CD4-positive, alpha-beta T cell treated with Interleukin-2 at 100 ng/mL for 4 hours (primary cell): ENCODE measurements at places on chromosomes 1 and 21.
A peak's percentile ranks its signal among the peaks of the same experiment; 100 is the strongest.

DNA sequence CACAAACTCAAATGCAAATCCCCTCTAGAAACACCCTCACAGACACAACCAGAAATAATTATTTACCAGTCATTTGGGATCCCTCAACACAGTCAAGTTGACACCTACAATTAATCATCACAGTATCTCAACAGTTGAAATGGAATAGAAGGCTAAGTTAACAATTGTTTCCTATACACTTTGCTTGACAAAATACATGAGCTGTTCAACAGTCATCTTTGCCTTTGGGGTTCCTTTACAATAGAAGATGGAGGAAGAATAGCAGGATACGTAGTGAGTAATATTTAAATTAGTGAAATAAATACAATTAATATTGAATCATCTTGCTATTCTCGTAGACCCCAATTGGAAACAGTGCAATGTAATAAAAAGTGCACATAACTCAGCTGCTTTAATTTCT lies 487.3 kb upstream of the ADAMTS5 start:
- no peak for DNase-seq

DNA sequence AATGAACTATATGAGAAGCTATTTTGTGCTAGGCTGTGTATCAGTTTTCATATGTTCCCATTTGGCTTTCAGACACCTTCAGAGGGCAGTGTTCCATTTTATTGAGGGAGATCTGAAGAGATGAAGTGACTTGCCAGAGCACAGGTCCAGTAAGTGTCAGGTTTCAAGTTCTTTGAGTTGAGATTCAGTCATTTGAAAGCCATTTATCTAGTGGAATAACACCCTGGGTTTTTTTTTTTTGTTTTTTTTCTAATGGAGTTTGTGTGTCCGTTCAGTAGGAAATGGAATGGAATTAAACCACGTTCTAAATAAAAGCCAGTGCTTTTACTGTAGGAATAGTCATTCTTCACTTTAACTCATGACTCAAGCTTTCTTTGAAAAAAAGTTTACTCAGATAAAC lies 652.9 kb upstream of the USP24 start:
- no peak for DNase-seq

DNA sequence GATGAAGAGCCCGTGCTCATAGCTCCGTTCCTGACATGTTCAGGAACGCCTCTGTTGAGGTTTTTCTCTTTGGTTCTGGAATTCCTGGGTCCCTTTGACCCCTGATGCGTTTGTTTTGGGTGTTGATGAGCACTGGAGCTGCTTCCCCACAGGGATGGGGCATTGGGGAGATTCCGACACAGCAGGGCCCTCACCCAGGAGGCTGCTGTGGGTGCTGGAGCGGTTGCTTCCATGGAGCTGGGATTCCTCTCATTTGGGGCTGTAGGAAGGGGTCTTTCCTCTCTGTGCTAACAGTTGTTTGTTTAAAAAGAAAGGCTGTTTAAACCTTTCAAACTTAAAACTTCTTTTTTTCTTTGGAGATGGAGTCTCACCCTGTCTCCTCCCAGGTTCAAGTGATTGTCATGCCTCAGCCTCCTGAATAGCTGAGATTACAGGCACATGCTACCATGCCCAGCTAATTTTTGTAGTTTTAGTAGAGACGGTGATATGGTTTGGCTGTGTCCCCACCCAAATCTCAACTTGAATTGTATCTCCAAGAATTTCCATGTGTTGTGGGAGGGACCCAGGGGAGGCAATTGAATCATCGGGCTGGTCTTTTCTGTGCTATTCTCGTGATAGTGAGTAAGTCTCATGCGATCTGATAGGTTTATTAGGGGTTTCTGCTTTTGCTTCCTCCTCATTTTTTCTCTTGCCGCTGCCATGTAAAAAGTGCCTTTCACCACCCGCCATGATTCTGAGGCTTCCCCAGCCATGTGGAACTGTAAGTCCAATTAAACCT lies 48.9 kb downstream of the SKI start:
- DNase-seq, result no peak

DNA sequence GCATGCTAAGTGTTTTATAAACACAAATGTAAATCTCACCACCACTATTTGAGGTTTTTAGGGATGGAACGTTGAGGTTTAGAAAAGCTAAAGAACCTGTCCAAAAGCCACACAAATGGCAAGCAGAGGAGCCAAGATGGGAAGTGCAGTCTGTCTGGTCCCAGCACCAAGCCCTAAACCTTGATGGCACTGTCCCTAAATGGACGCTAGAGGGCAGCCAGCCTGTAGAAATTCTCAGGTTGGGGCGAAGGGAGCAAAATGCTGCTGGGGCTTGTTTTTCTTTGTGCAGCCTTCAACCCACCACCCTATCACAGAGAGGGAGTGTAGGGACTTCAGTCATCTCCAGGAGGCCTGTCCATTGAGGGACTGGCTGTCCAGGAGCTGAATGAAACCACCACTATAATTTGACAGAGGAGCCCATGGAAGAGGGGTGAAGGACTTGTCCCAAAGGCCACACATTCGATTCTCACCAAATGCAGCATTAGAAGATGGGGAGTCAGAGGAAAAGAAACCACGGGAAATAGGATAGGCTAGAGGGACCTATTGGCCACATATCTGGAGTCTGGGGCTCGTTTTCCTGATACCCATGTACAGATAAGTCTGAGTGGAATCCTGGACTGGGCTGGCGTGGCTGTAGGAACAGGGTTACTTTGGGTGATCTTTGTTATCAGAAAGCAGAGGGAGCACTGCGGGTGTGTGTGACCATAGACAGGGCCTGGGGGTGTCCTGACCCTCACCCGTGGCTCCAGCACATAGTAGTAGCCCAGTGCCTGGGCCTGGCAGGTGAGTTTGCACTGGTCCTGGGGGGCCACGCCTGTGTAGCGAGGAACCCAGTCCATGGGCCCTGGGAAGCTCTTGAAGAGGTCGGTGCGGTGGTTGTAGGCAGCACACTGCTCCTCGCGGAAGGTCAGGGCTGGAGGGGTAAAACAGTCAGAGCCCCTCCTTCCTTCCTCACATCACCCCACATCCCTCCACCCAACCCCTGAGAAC lies 6.1 kb downstream of the ADAMTS4 start:
- peak; percentile 87 for DNase-seq

GRCh38 chr1:204544321-204544720 lies 28.1 kb downstream of the MDM4 start:
- peak; percentile 71 for DNase-seq

DNA sequence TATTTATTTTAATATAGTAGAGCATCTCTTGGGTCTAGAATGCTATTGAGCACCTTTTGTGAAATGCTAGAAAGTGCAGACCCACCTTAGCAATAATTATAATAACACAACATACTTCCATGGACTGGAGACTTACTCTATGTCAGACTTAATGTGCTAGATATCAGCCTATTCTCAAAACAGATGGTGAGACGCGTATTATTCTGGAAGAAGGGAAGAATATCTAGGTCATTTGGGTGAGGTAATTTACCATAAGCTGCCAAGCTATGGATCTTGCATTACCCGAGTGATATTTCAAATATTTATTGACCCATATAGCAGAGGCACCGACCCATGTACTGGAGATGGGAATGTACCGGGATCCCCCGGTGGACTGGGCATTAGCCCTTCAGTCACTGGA lies 20.6 kb upstream of the IFNLR1 start:
- DNase-seq, result no peak

- DNase-seq, result no peak
Measured at GRCh38 chr1:56229186-56229585, 350.2 kb downstream of the PLPP3 start.

GRCh38 chr1:7388488-7389185 lies 382.5 kb upstream of the VAMP3 start:
- no peak for DNase-seq

DNA sequence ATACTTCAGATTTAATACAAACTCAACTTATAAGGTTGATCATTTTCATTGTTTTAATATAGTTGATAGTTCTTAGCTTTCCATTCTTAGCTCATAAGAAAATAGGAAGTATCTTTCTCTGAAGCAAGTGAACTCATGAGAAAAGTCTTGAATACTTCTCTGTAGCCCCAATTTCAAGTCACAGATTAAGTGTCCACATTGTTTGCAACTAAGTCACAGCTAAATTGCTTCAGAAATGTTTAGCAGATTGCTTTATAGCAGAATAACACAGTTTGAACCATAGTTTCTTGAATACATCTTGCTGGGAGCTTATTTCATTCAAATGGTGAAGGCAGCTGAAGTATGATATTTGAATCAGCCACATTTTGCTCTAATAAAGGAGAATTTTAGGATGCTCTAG lies 10.6 kb upstream of the PKN2 start:
- no peak for DNase-seq

- DNase-seq, result no peak
Measured at GRCh38 chr1:226308166-226308722, 720 bp downstream of the LIN9 start.

GRCh38 chr1:151834239-151834638 lies 2.6 kb upstream of the RORC start:
- DNase-seq, result no peak

- DNase-seq, result no peak
Measured at GRCh38 chr1:227378871-227379554, 60.7 kb upstream of the CDC42BPA start.

DNA sequence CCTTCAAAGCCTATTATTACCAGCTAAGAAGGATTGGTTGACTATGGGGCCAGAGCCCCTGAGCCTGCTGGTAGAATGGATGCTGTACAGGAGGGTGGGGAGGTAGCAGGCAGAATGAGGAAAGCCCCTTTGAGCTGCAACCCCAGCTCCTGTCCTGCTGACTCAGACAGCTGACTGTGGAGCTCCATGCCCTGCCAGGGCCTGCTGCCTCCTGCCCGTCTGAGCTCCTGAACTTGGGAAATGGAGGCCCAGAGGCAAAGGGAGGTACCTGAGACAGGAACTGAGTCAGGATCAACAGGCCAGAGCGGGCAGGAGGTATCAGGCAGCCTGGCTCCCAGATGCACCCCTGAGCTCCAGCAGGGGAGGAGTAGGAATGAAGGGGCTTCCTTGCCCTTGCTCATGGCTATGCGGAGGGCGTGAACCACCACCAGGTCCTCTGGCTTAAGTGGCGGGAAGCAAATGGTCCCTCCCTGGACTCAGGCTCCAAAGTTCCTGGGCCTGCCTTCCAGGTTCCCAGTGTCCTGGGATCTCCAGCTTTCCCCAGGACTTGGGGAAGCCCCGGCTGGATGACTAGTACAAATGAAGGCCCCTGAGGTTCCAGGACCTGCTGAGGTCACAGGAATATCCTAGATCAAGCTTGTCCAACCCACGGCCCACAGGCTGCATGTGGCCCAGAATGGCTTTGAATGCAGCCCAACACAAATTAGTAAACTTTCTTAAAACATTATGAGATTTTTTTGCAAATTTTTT lies 3.9 kb upstream of the SFN start:
- no peak for DNase-seq

DNA sequence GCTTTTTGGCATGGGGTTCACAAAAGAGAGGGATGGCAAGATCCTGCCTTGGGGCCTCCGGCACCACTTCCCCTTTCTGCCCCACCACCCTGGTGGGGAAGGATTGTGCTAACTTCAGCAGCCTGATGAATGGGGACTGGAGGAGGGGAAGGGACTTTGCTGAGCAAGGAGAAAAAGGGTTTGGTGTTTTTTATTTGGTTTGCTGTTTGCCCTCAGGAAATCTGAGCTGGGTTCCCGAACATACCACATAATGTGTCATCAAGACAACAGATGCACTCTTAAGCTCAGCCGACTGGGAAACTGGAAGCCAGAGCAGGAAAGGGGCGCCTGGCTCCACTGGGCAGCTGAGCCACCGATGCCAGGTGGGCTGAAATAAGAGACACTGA lies 19.8 kb downstream of the OLFML2B start:
- DNase-seq, result no peak

DNA sequence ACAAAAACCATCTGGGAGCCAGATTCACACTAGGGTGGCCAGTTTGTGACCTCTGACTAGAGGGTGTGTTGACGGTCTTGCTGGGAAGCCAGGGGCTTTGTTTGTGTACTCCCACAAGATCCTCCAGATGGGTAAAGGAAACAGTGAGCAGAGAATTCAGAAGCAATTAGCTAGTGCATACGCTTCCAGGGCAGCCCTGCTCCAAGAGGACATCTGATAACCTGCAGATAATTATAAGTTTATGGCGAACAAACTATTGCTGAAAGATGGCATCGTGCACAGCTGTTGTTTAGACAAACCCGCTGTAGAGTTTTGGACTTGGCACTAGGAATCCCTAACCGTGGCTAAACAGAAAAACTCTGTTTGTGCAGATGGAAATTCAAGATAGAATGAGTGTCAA lies 326.4 kb downstream of the TGFB2 start:
- no peak for DNase-seq

DNA sequence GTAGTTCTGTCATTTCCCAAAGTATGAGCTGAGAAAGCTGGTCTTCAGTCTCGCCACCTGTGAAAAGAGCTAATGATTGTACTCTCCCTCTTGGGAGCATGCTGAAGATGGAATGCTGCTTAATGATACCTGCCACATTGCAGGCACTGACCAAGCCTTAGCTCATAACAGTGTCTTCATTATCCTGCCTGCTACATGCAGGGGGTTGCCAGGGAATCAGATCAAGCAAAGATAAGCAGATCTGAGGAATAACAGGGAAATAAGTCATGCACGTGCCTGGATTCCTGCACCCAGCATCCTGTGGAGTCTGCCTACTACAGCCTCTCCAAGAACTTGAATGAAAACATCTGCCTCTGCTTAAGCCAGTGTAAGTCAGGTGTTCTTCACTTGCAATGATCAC lies 667.3 kb downstream of the NPHP4 start:
- DNase-seq, result no peak

- no peak for DNase-seq
Measured at GRCh38 chr1:1914971-1915692, at the start of gene CALML6. CALML6 (plus strand) TSS chr1:1915260; CDS start chr1:1915281, 21 bp downstream.

- no peak for DNase-seq
Measured at GRCh38 chr1:186884251-186884650, 55.5 kb downstream of the PLA2G4A start.

DNA sequence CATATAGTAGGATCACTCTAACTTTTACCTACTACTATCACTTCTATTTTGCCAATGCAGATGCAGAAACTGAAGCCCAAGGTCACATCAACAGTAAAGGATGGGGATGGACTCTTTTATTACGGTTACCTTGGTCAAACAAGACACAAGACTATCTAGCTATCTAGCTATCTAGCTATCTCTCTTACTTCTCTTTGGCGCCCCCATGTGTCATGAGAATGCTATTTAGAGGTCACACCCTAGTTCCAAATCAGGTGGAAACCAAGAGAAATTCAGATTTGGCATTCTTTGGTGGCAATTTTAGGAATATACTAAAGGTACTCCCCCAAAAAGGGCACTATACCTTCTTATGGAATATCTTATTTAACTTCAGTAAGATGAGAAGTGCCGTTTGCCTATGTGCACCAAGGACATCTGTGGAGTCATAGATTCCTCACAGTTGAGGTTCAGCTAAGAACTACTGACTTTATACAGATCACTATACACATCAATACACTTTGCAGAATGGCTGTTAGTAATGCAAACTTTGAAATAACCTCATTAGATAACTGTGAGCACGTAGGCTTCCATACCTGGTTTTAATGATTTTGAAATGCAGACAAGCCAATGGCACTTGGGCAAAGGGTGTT lies 6.7 kb downstream of the ZNF648 start:
- peak; percentile 56 for DNase-seq

DNA sequence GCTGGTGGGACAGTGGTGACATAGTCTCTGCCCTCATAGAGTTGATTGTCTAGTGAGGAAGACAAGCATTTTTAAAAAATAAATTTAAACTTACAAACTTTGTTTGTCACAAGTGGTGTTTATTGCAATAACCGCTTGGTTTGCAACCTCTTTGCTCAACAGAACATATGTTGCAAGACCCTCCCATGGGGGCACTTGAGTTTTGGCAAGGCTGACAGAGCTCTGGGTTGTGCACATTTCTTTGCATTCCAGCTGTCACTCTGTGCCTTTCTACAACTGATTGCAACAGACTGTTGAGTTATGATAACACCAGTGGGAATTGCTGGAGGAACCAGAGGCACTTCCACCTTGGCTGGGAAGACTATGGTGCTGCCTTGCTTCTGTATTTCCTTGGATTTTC lies 58.4 kb downstream of the LAMC2 start:
- no peak for DNase-seq
